ENCODE measurements at places on chromosomes 2 and 18.

DNA sequence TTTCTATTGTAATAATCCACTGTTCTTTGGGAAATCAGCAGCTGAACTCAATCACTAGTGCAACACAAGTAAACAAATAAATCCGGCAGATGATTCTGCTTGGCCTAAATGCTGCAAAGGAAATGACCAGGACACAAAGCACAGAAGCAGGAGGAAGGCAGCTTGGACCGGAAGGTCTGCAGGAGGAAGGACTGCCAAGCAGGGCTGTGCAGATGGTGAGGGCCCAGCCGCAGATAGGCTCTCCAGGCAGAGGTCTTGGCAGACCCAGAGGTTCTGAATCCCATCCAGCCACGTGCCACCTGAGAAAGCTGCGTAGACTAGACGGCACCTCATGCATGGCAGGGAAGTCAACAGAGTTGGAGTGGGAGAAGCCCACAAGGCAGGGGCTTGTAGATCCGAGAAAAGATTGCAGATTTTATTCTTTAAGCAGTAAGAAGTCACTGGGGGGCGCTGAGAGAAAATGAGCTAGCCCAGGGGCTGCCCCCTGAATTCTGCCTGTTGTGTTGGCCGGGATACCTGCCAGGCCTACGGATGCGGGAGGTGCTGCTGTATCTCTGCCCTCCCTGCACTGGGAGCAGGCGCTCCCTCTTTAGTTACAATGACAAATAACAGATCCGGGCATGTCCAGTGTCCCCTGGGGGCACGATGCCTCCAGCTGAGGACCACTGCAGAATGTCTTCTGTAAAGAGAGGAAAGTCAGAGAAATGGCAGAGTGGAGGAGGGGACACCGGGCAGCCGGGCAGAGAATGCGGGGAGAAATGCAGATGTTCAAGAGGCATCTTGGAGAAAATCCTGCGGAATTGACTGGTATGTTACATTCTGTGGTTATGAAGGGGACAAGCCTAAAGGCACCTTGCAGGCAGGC lies 153.5 kb downstream of the PXDN start:
- no peak for DNase-seq

- DNase-seq, result no peak
Observed at GRCh38 chr18:78138983-78139496, 840.6 kb upstream of the SALL3 start.

- peak; percentile 73 for DNase-seq
Observed at GRCh38 chr2:102033031-102033749, 41.4 kb downstream of the IL1R2 start.

- no peak for DNase-seq
Observed at GRCh38 chr2:110731064-110731463, 1.3 kb upstream of the ACOXL start.

DNA sequence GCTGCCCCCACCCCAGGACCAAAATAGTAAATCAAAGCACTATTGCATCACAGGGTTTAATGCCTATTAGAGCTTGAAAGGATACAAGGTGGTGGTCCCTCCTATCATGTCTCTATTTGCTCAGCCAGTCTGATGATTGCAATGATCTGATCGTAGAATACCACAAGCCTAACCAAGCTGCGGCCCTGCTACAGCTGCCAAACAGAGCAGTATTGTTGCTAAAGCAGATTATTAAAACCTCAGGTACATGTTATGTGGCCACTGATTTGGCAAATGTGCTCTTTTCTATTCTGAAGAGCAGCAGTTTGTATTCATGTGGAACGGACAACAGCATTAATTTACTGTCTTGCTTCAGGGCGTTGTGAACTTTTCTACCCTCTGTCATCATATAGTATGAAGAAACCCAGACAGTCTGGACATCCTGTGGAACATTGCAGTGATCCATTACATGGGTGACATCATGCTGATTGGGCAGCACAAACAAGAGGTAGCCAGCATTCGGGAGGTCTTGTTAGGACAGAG lies 8.4 kb upstream of the VAPA start:
- DNase-seq, result no peak

GRCh38 chr2:66134138-66134701 lies 300.7 kb upstream of the MEIS1 start:
- DNase-seq, result no peak

DNA sequence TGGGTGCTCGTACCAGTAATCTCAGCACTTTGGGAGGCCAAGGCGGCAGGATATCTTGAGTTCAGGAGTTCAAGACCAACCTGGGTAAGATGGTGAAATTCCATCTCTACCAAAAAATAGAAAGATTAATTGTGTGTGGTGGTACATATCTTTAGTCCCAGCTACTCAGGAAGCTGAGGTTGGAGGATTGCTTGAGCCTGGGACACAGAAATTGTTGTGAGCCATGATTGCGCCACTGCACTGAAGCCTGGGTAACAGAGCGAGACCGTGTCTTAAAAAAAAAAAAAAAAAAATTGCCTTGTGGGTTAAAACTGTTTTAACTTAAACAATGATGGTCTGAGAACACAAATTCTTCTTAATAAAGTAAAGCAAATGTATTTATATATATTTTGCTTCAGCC lies 49.6 kb downstream of the ATP9B start:
- DNase-seq, result no peak

- no peak for DNase-seq
Observed at GRCh38 chr2:3253913-3254441, 123.6 kb downstream of the EIPR1 start.

DNA sequence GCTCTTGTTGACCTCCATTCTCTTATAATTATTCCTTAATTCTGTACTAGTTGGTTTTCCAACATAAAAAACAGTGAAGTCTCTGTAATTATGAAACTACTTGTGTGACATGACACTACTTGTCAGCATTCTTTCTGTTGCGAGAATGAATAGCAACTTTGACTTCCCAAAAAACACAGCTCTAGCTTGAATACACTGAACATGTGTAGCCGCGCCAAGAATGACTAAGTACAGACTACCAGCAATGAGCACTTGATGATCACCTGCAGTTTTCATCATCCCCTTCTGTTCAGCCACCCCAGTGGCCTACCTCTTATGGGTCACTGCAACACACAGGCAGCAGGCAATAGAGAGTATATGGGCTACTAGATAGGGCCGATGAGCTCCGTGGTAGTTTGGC lies 229.3 kb downstream of the TGIF1 start:
- DNase-seq, result no peak

DNA sequence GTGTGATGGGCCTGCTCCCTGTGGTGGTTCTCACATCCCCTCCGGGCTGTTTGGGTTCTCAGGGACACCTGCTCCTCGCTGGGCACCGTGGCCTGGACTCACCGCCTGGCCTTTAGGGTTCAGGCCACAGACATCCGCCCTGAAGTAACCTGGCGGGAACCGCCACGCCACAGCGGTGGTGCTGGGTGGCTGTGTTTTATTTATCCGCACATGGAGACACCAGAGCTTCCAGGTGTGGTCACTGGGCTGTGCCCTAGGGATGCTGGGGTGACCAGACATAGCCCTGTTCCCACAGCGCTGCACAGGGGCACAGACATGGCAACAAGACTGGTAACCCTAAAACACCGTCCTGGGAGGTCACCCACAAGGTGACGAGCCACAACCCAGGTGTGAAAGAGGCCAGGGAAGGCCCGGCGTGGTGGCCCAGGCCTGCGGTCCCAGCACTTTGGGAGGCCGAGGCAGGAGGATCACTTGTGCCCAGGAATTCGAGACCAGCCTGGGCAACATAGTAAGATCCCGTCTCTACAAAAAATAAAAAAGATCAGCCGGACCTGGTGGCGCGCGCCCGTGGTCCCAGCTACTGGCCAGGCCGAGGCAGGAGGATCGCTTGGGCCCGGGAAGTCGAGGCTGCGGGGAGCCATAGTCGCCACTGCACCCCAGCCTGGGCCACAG lies 649 bp upstream of the HSBP1L1 start:
- DNase-seq, result no peak

GRCh38 chr2:227824711-227825110 lies 11.1 kb downstream of the CCL20 start:
- DNase-seq, result peak; percentile 30

All from non-pigmented ciliary epithelial cell (primary cell).